ENCODE measurements at places on chromosomes 16 and 17.

DNA sequence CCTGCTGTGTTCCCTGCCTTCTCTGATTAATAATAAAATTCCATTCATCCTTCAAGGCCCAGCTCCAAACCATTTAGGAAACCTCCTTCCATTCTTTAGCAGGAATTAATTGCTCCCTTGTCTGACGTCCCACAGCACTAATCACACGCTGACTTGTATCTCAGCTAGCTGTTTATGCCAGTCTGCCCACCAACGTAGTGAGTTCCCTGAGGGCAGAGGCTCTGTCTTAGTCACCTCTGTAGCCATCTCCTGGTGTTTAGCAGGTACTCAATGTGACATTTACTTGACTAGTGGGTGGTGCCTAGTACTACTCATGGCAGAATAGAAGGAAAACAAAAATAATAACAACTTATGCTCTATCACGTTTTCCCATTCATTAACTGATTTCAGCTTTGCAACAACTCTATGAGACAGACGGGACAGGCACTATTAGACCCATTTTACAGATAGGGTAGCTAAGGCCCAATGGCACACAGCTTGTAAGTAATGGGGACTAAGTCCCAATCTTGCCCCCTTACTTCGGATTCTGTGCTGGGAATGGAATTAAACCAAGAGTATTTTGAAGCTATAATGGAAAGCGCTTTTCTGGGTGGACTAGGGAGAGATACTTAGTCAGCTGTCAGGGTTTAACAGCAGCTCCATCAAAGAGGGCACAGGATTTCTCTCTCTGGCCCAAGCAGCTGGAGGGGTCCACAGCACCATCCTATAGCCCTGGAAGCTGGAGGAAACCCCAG lies 931 bp upstream of the WIPF2 start:
- no peak for DNase-seq

DNA sequence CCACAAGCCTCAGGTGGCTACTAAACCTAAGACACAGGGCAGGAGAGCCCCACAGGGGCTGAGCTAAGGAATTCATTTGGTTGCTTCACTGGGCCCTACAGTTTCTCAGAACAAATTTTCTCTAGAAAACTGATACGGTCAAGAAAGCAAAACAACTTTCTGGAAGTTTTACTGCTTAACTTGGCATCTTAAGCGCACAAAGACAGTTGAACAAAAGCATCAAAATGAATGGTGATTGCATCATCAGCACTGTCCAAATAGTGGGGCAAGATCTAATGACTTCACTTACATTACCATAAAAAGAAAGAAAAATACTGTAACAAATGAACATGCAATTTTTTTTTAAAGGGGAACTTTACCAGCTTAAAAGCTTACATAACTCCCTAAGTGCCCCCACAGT lies 47.6 kb downstream of the XPO6 start:
- no peak for DNase-seq

DNA sequence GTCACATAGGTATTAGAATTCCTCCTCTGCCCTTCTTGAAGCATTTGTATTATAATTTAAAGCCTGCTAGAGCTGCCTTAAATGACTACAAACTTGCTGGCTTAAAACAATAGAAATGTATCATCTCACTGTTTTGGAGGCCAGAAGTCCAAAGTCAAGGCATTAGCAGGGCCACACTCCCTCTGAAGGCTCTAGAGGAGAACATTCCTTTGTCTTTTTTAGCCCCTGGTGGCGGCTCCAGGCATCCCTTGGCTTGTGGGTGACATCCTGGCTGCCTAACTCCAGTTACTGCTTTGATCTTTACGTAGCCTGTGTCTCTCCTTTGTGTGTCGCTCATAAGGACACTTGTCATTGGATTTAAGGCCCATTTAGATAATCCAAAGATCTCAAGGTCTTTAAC lies 186.6 kb upstream of the SALL1 start:
- no peak for DNase-seq

DNA sequence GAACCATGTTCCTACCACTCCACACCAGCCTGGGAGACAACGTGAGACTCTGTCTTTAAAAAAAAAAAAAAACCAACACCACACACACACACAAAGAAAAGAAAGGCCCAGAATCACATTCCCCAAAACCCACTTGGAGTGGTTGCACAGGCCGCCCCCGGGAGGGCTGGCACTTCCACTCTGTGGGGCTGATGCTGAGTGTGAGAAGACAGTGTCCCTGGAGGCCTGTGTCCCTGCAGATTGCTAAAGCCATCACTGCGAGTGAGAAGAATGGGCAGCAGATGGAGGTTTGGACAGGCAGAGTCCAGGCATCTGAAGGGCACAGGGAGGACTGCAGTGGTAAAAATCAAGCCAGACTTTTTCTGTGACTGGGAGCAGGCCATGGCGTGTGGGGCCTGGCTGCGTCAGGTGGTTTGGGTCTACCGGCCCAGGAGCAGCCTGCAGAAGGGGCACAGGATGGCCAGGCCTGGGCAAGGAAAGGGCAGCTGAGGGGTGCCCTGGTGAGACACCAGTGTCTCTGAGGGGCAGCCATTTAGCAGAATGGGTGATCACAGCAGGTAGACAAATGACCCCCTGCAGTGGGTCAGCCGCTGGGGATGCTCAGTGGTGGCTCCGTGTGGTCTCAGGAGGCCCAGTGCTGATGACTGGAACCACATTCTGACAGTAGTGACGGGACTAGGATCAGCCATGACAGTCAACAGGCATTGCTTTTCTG lies 13.1 kb downstream of the CTRB2 start:
- no peak for DNase-seq

- peak; percentile 53 for DNase-seq
Measured at GRCh38 chr16:81730090-81731051, 48.7 kb upstream of the PLCG2 start.

- no peak for DNase-seq
Measured at GRCh38 chr16:69088684-69089083, 16.8 kb upstream of the HAS3 start.

GRCh38 chr16:9154567-9155410 lies 63.3 kb downstream of the HAPSTR1 start:
- DNase-seq: no peak

DNA sequence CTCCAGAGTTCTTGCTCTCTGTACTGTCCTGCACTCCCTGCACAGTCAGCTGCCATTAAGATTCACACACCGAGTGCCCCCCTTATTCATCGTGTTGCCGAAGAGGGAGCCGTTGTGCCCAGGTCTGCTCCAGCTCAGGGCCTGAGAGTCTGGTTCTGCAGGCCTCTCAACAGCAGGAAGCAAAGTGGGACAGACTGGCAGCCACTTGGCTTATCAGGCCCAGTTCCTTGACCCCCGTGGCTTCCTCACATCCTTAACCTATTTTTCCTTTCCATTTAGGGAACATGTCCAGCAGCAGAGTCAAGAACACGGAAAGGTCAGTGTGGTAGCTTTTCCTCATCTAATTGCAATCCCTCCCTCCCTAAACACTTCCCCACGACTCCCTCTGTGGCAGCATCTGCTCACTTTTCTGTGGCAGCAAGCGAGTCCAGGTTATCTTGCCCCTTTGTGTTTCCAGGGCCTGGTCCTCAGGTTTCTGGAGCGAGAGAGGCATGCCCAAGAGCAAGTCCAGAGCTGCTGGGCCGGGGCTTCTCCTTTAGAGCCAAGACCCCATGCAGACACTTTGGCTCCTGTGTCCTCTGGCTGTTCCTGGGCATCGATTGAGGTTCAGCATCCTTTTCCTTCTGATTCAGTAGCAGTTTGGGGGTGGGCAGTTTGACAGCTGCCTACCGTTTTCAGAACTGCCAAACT lies 22.1 kb upstream of the ADAM11 start:
- DNase-seq: no peak

- no peak for DNase-seq
Measured at GRCh38 chr17:10136258-10136981, 62.0 kb downstream of the GAS7 start.

DNA sequence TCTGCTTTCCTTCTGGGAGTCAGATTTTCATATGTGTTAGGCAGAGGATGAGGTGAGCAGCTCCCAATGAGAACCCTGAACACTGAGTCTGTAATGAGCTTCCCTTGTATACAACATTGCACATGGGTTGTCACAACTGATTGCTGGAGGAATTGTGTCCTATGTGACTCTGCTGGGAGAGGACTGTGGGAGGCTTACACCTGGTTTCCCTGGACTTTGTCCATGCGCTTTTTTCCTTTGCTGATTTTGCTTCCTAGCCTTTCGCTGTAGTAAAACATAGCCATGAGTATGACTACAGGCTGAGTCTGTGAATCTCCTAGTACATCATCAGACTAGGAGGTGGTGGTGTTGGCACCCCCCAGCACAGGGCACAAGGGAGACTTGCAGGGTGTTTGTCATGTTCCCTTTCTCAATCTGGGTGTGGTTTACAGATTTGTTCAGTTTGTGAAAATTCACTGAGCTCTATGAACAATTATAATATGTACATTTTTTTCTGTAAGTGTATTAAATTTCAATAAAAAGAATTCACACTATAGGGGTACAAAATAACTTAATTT lies 1.7 kb upstream of the PLK1 start:
- DNase-seq: no peak

DNA sequence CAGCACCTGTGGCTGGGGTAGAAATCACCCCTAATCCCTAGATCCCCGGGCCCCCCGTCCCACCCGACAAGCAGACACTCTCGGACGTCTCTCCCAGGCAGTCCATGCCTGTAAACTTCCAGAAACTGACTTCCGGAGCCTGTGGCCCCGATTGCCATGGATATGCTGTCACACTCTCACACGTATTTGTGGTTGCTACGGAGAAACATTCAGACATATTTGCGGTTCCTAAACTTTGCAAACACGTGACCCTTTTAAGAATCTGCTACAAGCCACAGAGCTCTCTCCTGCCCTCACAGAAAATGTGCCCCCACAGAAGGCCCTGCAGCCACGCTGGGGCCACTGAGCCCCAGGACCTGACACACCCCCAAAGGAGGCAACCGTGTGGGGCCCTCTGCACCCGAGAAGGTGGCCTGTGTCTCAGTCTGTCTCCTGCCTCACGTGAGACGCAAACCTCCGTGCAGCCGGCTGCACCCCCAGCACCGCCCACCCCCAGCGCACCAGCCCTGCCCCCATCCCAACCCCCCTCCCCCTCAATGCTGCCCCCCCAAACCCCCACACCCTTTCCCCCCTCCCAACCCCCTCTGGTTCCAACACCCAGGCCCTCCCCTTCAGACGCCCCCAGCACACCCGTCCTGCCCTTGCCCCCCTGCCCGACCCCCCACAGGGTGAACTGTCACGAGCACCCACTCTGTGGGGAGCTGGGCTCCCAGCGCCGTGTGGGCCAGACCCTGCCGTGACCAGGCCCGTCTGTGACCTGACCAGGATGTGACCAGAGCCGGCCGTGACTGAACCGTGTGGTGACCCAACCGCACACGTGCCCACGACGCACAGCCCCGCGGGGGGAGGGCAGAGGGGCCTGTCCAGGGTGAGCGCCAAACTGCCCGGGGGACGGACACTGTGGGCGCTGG lies 66.3 kb upstream of the METRNL start:
- no peak for DNase-seq

- DNase-seq: no peak
Measured at GRCh38 chr17:64622931-64623654, 39.0 kb downstream of the SMURF2 start.

- DNase-seq: no peak
Measured at GRCh38 chr17:77607606-77608005, 350.9 kb upstream of the TNRC6C start.

DNA sequence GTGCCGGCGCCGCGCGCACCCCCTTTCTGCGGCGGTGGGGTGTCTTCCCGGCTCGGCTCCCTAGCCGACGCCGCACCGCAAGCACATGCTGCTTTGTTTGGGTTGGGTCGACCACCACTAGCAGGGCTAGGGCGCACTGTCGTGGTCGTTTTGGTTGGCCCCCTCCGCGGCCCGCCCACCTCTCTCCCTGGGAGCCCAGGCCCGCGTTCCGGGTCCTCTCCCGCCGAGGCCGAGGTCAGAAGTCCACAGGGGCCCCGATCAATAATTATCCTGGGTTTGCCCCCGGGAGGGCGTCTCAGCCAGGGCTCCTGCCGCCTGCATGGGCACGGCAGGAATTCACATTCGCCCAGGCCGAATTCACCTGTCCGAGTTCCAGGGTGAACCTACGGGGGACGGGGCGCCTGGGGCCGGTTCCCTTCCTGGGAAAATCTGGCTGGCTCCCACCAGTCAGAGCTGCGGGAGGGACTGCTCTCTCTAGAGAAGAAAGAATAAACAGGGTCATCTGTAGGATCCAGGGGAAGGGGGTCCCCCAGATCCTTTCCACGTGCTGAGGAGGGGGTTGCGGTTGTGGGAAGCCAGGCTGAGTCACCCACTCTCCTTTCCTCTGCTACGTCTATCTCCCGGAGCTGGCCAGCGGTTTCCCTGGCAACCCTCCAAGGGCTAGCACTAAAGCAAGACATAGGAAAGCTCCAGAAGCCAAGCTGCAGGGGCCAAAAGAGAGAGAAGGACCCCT lies 584 bp upstream of the STAT5B start:
- no peak for DNase-seq

- no peak for DNase-seq
Measured at GRCh38 chr17:35729405-35729833, 2.0 kb upstream of the RASL10B start.

DNA sequence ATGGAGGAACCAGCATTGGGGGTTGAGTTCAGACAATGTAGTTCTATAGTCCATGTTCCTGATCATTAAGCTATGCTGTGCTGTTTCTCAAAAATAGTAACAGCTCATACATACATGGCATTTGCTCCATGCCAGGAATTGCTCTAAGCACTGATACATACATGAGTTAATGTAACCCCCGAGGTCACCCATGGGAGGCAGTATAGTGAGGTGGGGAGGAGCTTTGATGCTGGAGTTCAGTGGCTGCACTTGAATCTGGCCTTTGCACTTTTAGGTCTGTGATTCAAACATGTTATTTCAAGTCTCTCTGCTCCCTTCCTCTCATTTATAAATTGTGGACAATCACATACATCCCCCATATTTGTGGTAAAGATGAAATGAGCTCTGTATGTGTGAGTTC lies 223.1 kb upstream of the WSB1 start:
- no peak for DNase-seq

- no peak for DNase-seq
Measured at GRCh38 chr16:89422527-89422904, 67.8 kb downstream of the ANKRD11 start.

DNA sequence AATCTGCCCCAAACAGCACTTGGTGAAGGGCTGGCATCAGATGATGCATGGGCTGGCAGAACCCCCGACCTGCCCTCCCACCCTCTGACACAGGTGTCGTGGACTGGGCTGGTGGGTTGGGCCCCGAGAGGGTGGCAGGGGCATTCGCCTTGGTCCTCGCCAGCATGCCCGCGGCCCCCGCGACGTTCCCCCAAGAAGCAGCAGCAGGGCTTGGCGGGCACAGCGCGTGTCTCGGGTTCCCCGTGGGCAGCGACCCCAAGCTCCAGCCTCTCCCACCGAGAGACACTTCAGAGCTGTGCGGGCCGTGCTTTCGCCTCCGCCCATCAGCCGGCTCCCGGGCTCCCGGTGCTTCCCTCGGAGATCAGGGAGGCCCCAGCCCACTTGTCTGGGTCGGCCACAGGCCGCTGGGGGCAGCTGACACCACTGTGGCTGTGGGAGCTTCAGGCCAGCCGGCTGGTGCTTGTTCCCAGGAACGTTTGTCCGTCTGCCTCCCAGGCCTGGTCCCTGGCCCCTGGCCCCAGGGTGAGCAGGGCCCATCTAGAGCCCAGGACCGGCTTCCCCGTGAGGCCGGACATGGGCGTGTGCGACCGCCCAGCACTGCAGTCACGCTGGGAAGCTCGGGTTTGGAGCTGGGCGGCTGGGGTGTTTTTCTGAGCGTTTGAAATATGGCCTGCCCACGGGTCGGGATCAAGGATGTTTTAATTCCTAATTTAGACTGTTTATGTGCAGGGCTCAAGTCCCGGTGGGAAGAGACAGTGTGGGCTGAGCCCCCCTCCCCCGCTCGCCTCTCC lies 16.6 kb downstream of the CACNA1H start:
- DNase-seq: no peak
